ENCODE measurements at places on chromosomes 1 and 21.

DNA sequence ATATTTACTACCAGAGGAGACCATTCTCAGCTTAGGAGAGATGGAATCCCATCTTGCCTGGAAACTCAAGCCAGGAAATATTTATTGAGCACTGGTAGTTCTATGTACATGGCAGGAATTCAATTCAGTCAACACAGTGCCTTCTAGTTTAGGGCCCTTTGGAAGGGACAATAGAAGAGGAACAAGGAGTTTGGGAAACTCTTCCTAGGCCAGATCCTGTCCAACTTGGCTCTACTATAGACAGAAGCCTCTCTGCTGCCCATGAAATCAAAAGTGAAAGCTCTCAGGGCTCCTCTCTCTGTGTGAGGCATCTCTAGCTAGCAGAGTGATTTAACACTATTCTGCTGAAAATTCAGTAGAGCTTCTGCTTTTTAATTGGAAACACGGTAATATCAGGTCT is 244.6 kb upstream of the MAP1LC3C start:
- no peak for DNase-seq

DNA sequence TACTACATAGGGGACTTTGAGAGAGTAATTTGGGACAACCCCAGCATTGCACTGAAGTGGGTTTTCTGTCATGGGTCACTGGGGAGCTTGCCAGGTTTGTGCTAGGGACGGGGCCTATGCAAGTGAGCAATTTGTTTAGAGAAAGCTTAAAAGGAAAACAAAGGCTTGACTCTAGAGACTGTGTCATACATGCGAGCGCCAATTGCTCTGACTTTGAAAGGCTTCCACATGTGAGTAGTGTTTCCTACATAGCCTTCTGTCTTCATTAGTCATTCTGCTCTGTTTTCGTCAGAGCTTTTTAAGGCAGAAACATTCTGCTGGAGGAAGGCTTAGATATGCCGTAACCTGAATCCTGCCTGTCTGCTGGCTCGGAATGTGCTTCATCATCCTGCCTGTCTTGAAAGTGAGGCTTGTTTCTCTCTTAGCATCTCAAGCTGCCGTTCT is 28.4 kb downstream of the TRIM45 start:
- no peak for DNase-seq

DNA sequence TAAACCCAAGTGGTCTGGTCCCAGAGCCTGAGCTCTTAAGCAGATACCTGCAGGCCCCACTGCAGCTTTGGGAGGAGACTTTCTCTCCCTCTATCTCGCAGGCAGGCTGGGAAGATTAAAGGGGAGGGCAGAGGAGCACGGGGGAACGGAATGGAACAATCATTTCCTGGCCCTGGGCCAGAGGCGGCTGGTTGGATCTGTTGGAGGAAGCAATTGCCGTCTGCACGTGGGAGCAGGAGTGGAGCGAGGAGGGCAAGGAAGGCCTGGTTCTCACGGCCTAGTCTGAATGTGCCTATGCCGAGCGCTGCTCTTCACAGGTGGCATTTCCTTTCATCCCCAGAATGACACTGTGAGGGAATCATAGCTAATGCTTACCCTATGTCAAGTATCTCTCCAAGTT is 23.7 kb downstream of the NKAIN1 start:
- DNase-seq: no peak

GRCh38 chr1:200174525-200175295 is 147.2 kb downstream of the NR5A2 start:
- no peak for DNase-seq

GRCh38 chr21:45281411-45282282 is 6.0 kb downstream of the POFUT2 start:
- DNase-seq: no peak

All from lower leg skin (tissue), 4 donors.